ENCODE measurements at places on chromosomes 13 and 19. TPM values are rescaled to one million over a fixed set of nuclear protein-coding genes. Genes with fewer than 3 reads are reported as not detected.

DNA sequence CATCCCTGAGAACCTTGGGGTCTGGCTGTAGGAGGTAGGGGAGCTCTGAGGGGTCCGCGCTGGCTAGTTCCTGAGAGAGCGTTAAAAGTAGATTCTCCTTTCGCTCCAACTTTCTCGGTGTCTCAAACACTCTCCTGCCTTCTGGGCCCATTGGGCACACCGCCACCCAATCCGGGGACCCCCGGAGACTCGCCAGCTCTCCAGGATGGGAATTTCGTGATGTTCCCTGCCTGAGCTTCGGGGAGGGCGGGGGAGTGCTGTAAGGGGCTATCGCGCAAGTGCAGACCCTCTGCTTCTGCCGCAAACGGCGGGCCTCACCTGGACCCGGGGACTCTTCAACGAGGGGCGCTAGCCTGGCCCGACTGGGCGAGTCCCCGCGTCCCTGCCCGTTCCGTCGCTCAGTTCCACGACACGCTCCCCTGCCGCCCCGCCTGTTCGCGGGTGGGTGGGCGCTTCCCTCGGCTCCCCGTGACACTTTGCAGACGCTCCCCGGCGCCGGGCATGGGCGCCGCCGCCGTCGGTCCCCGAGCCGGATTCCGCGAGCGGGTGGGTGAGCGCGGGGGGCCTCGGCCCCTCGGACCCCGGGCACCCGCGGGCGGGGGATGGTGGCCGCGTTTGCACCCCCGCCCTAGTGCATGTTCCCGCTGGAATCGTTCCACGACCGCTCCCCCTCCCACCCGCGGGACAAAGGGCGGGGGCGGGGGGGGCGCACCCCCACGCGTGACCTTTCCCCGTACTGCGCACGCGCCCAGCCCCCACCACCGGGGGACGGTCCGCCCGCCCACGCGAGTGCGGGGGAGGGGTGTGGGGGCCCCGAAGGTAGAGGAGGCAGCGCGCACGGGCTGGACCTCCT, at the start of gene CCDC106:
Gene CCDC106 (plus strand): TSS at position 481 of the 853 bp plus-strand sequence. CDS start 835 bp downstream, outside the sequence.
- DNase-seq: peak; percentile 76

GRCh38 chr13:62375653-62376052, 960.0 kb upstream of the PCDH20 start:
- no peak for DNase-seq

GRCh38 chr13:112727581-112727980, 37.7 kb downstream of the ATP11A start:
- no peak for DNase-seq

DNA sequence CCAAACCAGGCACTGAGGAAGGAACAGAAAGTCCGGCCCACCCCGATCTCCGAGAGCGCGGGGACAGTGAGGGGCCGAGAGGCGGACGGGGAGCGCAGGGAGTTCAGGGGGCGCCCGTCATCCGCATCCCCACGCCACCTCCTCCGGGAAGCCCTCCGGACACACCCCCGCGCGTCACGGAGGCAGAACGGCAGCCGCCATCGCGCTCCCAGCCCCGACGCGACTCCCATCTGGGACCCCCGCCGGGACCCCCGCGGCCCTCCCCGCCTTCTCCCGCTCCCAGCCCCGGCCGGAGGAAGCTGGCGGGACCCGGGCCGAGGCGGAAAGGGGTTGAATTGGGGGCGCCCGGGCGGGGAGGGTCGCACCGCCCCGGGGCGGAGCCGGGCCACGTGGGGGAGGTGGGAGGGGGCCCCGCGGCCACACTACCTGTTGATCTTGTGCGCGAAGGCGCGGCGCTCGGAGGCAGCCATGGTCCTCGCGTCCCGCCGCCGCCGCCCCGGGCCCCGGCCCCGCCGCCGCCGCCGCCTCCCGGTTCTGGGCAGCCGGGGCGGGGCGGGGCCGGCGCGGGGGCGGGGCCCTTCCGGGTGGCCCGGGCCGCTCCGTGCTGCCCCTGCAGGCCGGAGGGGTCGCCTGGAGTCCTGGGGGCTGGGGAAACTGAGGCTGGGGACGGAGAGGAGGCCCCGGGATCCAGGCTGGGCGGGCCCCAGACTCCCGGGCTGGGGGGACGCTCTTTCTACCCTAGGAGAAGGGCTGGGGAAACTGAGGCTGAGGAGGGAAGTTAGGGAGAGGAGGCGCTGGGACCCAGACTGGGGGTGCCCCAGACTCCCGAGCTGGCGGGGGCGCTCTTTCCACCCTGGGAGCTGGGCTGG, at the start of gene DOCK6:
Gene DOCK6 (minus strand): TSS at position 554 of the 869 bp plus-strand sequence. CDS start 84 bp downstream, at position 470.
- peak; percentile 49 for DNase-seq

GRCh38 chr13:50153876-50154275, 138.6 kb downstream of the KCNRG start:
- DNase-seq: no peak

- DNase-seq: peak; percentile 57
Observed at GRCh38 chr19:34364830-34365462, at the start of gene GPI. Gene GPI (plus strand): TSS chr19:34365196. CDS start chr19:34365267, 71 bp downstream.

DNA sequence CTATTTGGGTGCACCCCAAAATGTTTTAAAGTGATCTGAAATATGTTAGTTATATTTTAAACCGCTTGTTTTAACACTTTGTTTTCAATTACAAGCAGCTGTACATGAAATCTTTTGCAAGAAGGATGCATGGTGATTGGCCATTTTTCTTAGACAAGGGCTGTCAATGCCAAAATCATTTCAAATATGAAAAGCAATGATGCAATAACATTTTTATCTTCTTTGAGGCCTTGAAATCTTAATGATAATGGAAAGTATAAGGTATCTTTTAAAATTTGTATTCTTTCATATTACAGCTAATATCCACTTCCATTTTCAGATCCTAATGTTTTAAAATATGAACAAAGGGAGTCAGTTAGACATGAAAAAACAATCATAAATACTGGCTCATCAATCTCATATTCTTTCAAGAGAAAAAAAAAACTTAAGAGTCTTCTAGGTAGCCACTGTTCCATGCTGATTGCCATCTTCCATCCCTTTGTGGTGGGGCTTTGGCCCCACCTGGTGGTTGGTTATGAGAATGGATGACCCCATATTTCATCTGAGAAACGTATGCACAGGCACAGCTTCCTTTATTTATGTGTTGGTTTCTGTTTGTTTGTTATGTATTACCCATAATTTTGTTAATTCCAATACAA, 330.3 kb upstream of the MIR17HG start:
- peak; percentile 35 for DNase-seq

GRCh38 chr13:37194428-37194861, 89.0 kb upstream of the CSNK1A1L start:
- peak; percentile 61 for DNase-seq

DNA sequence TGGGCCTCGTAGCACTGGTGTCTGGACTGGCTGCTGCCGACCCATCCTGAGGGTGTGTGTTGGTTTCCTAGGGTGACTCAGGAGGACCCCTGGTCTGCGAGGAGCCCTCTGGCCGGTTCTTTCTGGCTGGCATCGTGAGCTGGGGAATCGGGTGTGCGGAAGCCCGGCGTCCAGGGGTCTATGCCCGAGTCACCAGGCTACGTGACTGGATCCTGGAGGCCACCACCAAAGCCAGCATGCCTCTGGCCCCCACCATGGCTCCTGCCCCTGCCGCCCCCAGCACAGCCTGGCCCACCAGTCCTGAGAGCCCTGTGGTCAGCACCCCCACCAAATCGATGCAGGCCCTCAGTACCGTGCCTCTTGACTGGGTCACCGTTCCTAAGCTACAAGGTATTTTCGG, 13.8 kb downstream of the TIMM13 start:
- DNase-seq: no peak

DNA sequence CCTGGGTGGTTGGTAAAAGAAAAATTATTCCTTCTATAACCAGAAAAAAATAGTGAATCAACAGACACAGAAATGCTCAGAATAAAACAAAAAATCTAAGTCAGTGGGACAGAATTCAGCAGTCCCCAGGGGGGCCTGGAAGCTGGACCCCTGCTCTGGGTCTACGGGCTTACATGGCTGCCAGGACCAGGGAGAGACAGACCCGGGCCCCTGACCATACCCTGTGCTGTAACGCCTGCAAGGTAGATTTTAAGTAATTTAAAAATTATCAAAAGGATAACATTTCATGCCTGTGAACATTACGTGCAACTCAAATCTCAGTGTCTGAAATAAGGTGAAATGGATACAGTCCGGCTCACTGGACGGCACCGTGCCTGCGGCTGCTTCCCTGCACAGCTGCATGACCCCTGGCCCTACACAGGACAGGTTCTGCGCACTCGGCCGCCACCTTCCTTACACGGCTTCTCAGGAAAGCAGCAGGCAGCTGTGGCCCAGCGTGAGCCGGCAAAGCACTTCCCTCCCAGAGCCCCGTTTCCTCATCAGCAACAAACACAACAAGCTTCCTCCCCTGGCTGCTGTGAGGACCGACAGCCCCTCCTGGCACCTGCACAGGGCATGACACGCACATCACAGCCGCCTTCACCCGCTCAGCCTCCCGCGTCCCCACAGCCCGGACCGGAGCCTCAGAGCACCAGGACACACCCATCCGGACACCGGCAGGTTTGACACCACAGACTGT, 22.2 kb downstream of the RASA3 start:
- peak; percentile 93 for DNase-seq

DNA sequence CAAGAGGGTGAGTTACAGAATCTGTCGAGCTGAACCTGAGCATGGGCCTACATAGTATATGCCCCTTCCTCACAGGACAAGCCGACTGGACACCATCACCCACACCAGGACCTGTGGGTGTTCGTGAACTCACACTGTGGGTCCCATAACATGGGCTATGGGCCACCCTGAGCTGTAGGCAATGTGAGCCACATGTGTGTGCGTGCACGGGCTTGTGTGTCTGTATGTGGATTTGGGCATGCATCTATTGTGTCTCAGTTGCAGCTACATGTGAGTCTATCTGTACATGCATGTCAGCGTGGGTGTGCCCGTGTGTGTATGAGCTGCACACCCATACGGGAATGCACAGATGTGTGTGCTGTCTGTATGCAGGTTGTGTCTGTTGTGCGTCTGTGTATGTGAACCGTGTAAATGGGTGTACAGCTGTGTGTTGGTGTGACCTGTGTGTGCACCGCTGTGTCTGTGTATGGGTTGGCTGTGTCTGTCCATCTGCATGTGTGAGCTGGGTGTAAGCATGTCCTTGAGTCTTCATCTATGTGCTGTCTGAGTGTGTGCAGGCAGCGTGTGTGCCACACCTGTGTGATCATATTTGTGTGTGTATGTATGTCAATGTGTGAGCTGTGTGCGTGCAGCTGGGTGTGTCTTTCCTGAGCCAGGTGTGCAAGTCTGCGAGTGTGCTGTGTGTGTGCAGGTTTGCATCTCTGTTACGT, 1.7 kb downstream of the NOTCH3 start:
- DNase-seq: no peak

Gene ATP8B3
- 1.2 TPM for total RNA-seq

Gene ZNF160
- 29.3 TPM for total RNA-seq

Gene ZNF83
- total RNA-seq: 40.9 TPM

Gene DMKN
- 0.34 TPM for total RNA-seq

Gene ZNF77
- 7.8 TPM for total RNA-seq

Gene ZSCAN1
- not detected for total RNA-seq

Gene CPB2
- not detected for total RNA-seq

Gene PRTN3
- total RNA-seq: not detected

Gene LILRA6
- total RNA-seq: not detected
